ENCODE measurements at places on chromosomes 6 and 20.
A peak's percentile ranks its signal among the peaks of the same experiment; 100 is the strongest.

GRCh38 chr6:162222521-162222920 is 505.0 kb downstream of the PRKN start:
- ATAC-seq = no peak

DNA sequence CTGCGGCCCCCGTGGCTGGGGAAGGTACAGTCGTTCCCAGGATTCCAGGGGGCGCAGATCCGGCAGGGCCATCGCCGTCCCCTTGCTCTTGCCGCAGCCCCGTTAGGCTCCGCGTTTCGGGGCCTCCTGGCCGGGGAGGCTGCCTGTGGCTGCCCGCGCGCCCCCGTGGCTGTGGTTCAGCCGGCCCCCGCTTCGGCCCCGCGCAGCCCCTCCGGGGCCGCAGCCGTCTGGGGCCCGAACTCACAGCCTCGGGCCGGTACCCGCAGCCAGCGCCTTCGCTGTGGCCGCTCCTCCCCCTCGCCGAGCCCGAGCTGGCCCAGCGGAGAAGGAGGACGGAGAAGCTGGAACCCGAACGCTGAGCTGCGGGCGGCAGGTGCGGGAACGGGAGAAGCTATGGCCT is 1826.9 kb upstream of the DEFB115 start:
- no peak for ATAC-seq

DNA sequence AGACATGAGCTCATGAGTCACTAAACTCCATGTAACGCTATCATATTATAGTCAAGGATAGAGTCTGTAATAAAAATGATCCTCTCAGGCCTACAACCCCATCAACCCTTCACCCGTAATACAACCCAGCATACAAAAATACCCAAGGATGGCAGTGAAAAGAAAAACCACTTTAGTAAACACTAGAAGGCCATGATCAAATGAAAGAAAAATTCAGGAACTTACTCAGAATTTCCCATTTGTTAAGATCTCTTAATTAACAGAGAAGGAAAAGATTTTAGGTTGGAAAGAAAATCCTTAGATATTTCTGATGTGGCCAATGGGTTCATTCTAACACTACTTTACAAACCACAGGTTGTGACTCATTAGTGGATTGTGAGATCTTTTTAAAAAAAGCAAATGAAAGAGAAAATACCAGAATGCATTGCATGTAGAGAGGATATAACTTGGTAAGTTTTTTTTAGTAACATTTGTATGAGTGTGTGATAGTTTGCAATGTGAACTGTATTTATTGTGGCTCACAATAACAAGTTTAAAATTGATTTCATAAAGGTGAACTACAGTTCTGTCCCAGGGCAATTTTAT is 8.0 kb upstream of the UBE2J1 start:
- ATAC-seq = peak; percentile 89

- ATAC-seq = no peak
Observed at GRCh38 chr20:50226093-50226974, 35.7 kb downstream of the CEBPB start.
